Central memory CD8-positive, alpha-beta T cell (primary cell): ENCODE measurements at places on chromosomes 6 and 20.

- H3K36me3 ChIP-seq = no peaks in the 10 kb centered on the region
- DNase-seq = no peak
- peaks cover 50% of the 10 kb centered on the region for H3K27me3 ChIP-seq
- H3K4me3 ChIP-seq = no peak overlapping the region
- H3K27ac ChIP-seq = no peak overlapping the region
- no peaks in the 10 kb centered on the region for H3K4me1 ChIP-seq
Measured at GRCh38 chr20:47985092-47985850, 200.0 kb upstream of the SULF2 start.

DNA sequence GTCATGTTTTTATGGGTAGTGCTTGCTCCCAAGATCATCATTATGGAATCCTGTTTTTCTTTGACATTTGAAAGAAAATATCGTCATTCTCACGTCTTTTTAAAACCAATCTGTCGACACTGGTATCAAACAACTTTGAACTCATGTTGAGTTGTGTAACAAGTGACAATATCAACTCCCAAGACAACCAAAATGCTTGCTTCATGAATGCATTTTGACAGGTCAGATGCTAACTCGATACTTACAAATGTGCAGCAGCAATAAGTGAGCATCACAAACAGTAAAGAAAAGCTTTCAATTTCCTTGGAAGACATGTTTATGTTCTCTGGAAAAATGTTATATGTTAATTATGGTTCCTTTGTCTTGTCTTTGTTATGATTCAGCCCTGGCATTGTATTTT is 125.9 kb downstream of the EPHA7 start:
- DNase-seq = no peak
- H3K27me3 ChIP-seq = no peaks in the 10 kb centered on the region
- no peaks in the 10 kb centered on the region for H3K4me1 ChIP-seq
- no peak overlapping the region for H3K27ac ChIP-seq

DNA sequence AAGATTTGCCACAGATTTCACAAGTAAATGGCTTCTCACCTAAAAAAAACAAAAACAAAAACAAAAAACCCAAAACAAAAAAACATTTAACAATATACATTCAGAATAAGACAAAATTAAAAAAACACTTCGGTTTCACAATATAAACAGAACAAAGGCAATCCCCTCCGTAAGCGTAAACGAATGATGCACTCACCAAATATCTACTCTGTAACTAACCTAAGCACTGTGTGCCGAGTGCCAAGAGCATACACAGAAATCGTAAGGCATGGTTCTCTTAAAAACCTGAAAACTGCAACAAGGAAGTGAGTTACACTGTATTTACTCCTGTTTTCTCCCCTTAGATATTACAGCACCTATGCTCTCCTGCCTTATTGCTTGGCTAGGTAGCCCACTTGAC is 12.1 kb upstream of the MICAL1 start:
- H3K4me3 ChIP-seq = no peak overlapping the region
- no peak overlapping the region for H3K27ac ChIP-seq
- no peak for DNase-seq
- no peaks in the 10 kb centered on the region for H3K27me3 ChIP-seq

- H3K36me3 ChIP-seq = no peaks in the 10 kb centered on the region
- no peak for DNase-seq
- H3K27me3 ChIP-seq = no peaks in the 10 kb centered on the region
- H3K27ac ChIP-seq = no peak overlapping the region
- no peaks in the 10 kb centered on the region for H3K4me1 ChIP-seq
- no peak overlapping the region for H3K4me3 ChIP-seq
Measured at GRCh38 chr6:169312658-169313346, 59.2 kb upstream of the THBS2 start.

- H3K36me3 ChIP-seq = peaks cover 2% of the 10 kb centered on the region
- no peak overlapping the region for H3K27ac ChIP-seq
- no peak overlapping the region for H3K4me3 ChIP-seq
- H3K27me3 ChIP-seq = peaks cover 56% of the 10 kb centered on the region
Measured at GRCh38 chr20:45920462-45921336, 8.7 kb upstream of the PLTP start.

DNA sequence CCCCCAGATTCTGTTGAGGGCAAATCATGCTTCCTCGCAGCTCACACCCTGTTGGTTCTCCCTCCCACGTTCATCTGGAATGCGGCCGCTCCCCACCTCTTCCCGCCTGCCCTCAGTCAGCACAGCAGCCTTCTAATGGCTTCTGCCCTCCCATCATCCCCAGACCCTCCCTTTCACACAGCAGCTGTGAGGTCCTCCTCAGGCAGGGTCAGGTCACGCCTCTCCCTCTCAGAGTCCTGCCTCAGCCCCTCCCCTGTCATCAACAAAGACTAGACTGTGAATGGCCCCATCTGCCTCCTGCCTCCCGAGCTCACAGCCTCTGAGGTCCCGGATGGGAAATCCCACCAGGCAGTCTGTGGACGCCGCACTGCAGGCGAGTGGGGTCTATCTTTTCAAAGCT is 7.9 kb upstream of the BHLHE23 start:
- H3K36me3 ChIP-seq = peaks cover 6% of the 10 kb centered on the region
- peaks cover 10% of the 10 kb centered on the region for H3K4me1 ChIP-seq
- no peak overlapping the region for H3K27ac ChIP-seq

- H3K4me3 ChIP-seq = no peak overlapping the region
- no peaks in the 10 kb centered on the region for H3K36me3 ChIP-seq
- no peak for DNase-seq
- H3K27ac ChIP-seq = no peak overlapping the region
- H3K27me3 ChIP-seq = peaks cover 66% of the 10 kb centered on the region
- peaks cover 8% of the 10 kb centered on the region for H3K4me1 ChIP-seq
Measured at GRCh38 chr20:47764154-47764733, 21.0 kb downstream of the SULF2 start.
